ENCODE measurements at places on chromosomes 6 and 20. TPM values are rescaled to one million over a fixed set of nuclear protein-coding genes. Genes with fewer than 3 reads are reported as not detected.

DNA sequence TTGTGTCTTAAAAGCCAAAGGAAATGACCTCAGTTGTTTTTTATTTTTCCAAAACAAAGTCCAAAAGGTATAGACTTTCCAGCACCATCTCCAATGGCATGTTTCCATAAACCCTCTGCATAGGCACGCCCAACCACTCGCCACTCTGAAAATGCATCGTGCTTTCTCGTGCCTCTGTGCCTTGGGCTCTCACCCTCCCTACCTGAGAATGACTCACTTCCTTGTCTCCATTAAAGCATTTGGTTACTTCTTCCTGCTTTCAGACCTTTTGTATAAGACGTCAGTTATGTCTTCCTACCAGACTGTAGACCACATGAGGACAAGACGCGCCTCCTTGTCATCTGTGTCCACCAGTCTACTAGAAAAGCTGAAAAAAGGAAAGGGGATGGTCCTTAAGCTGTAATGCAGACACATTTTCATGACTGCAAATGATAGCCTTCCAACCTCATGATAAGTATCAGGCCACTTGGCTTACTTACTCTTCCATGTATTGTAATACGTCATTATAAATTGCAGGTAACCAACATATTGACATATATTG is 61.2 kb upstream of the CDYL start:
- no peak for DNase-seq

NFATC2 gene
- 71.6 TPM for total RNA-seq

DNA sequence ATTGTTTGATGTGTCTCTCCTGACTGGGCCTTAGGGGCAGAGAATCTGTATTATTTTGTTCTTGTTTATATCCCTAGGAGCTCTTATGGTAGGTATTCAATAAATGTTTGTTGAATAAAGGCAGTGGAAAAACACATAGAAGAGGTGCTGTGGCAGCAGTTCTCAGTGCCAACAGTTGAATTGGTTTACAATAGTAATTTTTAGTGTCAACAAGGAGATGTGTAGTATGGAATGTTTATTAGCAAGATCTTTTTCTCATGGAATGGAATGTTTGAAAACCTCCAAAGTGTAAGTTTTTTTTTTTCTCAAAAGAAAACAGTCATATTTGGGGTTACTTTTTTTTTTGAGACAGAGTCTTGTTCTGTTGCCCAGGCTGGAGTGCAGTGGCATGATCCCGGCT is 28.0 kb downstream of the ASXL1 start:
- no peak for DNase-seq

- DNase-seq, result no peak
Measured at GRCh38 chr6:12544821-12545565, 171.6 kb upstream of the PHACTR1 start.

SNX3 gene
- total RNA-seq, result 65.9 TPM

DNA sequence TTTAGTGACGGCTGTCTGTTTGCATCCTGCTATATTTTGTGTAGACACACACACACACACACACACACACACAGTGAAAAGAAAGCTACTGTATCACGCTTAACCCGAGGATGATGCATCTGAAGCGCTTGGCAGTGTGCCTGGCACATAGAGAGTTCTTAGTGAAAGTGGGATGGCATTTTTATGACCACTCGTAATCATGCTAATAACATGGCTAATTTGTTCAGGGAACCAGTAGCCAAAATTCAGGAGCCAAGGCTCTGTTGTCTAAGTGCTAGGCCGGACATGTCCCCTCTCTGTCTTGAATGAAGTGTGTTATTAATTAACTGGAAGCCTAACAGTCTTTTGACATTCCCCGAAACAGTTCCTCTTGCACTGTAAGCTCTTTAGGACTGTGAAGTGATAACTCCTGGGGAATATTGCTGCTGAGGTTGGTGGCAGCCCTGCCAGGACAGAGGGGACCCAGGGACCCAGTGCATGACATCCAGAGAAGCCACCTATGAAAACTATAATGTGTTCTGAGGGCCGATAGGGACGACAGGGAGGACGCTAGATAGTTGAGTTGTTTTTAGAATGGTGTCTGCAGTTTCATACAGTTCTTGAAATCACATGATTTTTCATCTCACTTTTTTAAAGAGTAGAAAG is 45.0 kb upstream of the IRF4 start:
- no peak for DNase-seq

- DNase-seq, result no peak
Measured at GRCh38 chr20:16955462-16955861, 207.3 kb downstream of the OTOR start.

CNR1 gene
- not detected for total RNA-seq

DNA sequence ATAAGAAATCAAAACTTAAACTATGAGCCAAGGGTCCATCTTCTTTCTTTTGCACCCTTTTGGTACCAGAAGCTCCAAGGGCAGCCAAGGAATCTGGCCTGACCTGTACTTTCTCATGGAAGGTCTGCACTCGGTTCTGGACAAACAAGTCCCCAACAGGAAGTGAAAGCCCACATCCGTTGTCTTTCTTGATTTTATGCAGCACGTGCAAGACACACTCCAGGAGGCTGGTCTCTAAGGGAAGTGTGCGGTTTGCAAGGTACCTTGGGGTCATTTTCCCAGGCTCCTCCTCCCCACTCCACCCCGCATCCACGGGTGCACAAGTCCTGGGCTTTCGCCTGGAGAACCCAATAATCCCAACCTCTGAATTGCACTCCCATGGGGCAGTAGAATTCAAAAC is 101.9 kb downstream of the NFATC2 start:
- no peak for DNase-seq

CALHM6 gene
- 2.4 TPM for total RNA-seq

DNA sequence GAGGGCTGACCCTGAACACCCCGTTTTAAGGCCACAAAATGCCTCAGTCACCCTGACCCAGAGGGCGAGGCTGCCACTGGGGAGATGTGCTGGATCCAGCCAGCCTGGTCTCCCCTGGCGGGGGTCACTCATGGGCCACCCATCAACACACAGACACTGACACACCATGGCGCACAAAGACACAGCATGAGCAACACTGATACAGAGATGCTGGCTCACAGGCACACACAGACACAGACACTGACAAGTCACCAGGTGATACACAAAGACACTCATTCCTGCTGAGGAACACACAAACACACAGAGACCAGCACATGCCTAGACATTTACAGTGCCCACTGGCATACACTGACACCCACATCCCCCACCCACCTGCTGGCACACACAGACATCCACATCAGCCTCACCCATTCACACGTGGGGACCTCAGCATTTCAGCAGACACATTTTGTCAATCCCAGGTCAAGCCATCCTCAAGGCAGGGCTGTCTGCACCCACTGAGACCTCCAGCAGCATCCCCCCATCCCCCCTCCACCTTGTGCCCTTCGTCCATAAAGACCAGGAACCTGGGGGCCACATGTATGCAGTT is 63.4 kb downstream of the MDGA1 start:
- DNase-seq, result no peak

PKHD1 gene
- total RNA-seq, result not detected
